ENCODE measurements at places on chromosomes 11 and 22.

DNA sequence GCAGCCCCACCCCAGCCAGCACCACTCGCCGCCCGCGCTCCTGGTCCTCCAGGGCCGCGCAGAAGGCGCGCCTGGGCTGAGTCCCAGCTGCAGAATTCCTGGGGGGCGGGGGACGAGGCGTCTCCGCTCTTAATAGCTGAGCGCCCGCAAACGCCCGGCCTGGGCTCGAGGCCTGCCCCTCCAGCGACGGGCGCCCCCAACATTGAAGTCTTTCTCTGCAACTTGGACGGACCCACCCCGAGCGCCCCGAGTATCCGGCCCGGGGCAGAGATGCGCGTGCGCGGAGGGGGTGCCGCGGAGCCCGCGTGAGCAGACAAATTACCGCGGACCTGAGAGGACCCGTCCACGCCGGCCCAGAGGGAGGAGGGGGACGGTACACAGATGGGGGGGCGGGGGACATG, 6.7 kb upstream of the SYT7 start:
- no peak for DNase-seq

GRCh38 chr11:35558513-35558912, 33.1 kb upstream of the PAMR1 start:
- DNase-seq = no peak

DNA sequence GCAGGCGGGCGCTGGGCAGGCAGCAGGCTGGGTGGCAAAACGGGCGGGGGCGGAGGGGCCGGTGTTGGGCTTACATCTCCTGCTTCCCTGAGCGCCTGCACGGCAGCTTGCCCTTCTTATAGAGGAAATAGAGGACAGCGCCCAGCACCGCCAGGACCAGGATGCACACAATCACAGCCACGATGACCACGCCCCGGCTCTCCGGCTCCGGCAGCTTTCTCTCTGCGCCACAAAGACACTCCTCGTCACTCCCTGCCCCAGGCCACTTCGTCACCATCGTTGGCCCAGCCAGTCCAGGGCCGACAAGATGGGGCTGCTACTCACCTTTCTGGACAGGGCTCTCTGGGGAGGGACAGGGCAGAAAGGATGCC, 6.3 kb downstream of the MCAM start:
- no peak for DNase-seq

DNA sequence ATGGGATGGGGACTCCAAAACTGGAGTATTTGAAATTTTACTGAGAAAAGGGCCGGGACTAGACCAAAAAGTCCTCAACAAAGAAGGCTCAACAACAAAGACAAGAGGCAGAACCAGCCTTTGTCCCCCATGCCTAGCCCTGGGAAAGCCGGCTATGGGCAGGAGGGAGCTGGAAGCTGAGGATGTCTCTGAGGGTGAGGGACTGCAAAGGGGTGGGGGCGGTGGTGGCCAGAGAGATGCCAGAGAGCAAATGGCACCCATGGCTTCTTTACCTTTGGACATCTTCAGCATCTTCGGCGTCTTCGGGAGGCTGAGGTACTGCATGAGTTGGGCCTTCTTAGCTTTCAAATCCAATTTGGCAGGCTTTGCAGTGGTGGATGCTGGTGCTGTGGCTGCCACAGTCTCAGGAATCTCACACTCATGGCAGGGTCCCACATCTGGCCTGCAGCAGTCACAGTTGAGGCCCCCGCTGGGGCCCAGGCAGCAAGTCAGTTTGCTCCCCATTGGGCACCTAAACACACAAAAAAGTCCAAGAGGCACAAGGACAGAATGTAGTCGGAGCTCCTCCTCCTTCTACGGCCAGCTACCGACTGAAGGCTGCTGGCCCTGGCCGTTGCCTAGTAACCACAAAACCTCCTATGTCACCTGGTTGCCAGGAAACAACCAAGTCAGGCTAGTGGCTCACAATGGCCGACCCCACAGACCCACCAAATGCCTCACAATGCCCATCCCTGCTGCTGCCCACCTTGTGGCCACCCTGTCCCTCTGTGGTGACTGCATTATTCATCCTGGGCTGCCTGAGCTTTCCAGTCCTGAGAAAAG, at the start of gene C22orf42:
Gene C22orf42 (minus strand): TSS at position 592 of the 822 bp plus-strand sequence. CDS start 88 bp downstream, at position 504.
- DNase-seq = no peak

DNA sequence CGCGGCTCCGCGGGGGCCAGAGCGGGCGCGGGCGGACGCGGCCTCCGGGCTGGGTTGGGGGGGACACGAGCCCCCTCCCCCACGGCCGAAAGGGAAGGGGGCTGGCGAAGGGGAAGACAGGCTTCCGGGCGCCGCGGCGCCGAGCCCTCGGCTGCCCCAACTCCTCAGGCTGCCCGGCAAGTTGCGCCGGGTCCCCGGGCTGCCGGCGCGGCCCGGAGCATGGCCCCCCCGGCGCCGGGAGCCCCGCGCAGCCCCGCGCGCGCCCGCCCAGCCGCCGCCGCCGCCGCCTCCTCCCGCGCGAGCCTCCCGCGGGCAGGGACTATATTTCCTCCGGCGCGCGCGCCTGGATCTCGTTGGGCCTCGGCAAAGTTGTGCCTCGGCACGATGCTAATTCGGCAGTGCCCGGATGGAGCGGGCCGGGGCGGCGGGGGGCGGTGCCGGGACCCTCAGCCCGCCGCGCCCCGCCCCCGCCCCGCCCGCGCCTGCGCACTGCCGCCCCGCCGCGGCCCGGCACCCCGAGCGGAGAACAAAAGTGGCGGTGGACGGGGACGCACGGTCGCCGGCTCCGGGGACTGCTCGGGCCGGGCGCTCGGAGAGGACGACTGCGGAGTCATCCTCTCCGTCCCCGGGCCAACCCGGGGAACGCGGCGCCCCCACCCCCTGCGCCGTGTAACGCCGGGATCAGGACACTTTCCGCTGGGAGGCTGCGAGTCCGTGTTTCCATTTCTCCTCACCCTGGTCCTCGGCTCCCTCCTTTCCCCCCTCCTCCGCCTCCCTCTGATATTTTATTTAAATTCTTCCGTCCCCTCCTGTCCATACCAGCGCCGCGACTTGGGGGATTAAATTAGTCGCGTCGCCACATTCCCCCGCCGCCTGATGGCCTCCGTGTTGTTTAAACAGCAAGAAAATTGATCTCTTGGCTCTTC, at the start of gene PHF21B:
Gene PHF21B (minus strand): TSS at position 400 of the 926 bp plus-strand sequence. CDS start 456 bp downstream, outside the sequence.
- DNase-seq = no peak

DNA sequence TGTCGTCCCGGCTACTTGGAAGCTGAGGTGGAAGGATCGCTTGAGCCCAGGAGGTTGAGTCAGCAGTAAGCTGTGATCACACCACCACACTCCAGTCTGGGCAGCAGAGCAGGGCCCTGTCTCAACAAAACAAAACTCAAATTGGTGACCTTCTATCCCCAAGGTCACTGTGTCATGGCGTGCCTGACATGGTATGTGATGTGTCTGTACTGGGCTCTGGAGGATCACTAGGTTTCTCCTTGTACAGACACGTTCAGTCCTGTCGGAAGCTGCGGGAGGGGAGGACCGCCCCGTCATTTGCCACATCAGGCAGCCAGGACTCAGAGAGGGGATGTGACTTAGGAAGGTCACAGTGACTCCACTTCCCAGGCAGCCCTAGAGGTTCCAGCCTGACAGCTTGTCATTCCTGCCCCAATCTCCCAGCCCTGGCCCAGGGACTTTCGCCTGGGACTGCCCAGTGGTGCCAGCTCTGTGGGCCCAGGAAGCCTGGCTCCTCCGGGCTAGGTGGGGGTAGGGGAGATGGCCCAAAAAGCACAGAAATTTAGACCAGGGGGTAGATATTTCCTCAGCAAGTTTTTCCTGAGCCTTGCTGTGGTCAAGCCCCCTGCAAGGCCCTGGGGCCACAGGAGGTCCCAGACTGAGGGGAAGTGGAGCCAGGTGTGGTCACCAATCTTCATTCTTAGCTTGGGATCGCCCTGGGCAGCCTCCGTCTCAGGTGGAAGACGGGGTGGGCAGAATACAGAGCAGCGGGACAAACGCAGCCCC, 53.2 kb downstream of the TRIOBP start:
- no peak for DNase-seq

- no peak for DNase-seq
Observed at GRCh38 chr11:115598257-115598901, 94.2 kb upstream of the CADM1 start.

- no peak for DNase-seq
Observed at GRCh38 chr11:109043315-109043714, 378.4 kb downstream of the DDX10 start.

- DNase-seq = no peak
Observed at GRCh38 chr11:19890308-19890707, 177.7 kb downstream of the NAV2 start.

DNA sequence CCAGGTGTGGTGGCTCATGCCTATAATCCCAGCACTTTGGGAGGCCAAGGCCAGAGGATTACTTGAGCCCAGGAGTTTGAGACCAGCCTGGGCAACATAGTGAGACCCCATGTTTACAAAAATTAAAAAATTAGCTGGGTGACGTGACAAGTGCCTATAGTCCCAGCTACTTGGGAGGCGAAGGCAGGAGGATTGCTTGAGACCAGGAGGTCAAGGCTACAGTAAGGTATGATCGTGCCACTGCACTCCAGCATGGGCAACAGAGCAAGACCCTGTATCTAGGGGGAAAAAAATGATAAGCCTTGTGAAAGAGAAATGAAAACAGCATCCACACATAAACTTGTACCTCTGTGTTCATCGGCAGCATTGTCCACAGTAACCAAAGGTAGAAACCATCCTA, 8.1 kb upstream of the CCND1 start:
- DNase-seq = no peak

- DNase-seq = no peak
Observed at GRCh38 chr22:19882446-19883381, 28.0 kb upstream of the GNB1L start.

DNA sequence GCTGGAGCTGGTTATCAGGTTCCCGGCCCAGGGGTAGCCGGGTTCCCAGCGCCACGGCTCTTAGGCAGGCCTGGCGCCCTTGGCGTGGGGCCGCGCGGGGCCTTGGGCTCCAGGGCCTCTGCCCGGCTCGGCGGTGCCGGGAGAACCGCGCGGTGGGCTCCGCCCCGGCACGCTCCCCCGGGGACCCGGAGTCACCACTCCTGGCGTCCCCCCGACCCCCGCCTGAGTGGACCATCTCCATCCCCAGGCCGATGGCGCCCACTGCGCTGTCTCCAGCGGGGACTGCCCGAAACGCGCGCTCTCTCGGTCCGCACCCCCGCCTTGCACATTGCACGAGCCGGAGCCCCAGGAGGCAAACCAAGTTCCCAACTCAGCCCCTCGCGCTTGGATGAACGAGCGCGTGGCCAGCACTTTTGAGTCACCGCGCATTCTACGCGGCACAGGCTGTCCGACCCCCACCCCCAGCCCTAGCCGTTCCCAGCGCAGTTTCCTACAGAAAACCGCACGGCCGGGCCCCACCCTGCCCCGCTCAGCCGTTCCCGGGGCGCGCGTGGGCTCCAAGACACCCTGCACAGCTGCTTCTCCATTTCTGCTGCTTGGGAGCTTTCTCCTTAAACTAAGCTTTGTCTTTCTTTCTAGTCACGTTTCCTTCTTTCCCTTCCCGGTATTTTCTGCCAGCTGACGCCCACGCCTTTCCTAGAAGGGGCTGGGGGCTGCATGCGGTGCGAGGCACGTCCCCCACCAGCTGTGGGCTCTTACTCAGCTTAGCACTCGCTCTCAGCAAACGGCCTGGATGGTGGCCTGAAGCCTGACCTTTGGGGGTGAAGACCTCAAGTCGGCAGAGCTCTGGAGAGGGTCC, 650 bp upstream of the CHID1 start:
- no peak for DNase-seq

GRCh38 chr11:67275606-67276409, 9.5 kb downstream of the GRK2 start:
- DNase-seq = no peak

- no peak for DNase-seq
Observed at GRCh38 chr11:82907371-82907770, 5.8 kb downstream of the DDIAS start.

DNA sequence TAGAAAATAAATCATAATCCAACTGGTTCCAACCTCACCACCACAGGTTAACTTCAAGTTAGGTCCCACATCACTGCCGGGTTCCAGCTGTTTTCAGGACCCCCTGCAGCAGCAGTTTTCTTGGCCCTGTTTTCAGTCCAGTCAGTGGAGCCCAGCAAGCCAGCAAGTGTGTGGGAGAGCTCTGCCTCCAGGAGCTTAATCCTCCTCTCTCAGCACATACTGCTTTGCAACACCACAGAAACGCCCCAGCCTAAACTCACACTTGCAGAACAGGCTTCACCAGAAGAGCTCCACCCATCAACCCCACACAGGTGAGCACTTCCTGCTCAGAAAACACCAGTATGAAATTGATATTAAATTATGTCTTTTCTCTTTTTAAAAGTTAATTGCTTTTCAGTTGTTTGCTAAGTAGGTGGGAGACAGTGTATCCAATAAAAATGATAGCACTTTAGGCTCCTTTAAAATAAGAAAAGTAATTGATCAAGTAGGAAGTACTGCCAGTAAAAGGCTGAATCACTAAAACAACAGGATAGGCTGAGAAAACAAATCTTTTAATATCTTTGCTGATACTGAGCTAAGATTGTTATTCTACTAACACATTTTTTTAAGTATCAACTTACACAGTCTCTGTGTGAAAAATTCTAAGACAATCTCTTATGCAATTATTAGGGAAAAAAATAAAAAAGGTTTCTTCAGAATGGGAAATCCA, 81.5 kb upstream of the TP53AIP1 start:
- no peak for DNase-seq

GRCh38 chr11:61969838-61970662, 2.6 kb upstream of the FTH1 start:
- no peak for DNase-seq

- no peak for DNase-seq
Observed at GRCh38 chr11:84740050-84740449, 887.1 kb downstream of the DLG2 start.

DNA sequence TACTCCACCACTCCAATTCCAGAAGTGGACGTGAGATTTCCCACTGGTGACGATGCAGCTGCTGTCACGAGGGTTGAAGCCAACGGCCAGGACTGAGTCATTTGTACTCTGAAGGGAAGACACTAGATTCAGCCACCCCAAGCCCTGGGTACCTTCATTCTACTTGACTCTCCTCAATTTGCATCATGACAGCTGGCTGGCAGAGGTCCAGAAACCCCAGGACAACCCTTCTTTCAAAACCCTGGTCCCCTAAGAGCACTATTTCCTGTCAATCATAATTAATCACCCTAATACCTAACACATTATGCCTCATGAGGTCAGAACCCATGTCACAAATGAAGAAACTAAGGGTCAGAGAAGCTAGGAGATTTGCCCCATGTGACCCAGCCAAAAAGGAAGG, 4.9 kb downstream of the EML3 start:
- no peak for DNase-seq

DNA sequence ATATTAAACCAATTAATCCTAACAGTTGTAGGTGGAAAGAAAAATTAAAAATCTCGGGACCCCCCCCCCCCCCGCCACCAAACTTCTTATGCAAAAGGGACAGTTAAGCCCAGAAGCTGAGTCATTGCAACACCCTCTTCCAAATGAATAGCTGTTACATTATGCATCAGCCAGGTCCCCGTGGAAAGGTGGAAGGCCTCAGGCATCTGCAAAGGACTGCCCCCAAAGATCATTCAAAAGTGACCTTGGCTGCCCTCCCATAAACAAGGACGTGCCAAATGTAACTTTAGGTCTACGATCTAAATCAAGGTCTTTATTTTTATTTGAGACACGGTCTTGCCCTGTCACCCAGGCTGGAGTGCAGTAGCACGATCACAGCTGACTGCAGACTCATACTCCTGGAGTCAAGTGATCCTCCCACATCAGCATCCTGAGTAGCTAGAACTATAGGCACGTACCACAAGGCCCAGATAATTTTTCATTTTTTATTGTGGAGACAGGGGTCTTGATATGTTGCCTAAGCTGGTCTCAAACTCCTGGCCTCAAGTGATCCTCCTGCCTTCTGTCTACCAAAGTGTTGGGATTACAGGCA, 22.8 kb downstream of the SYN3 start:
- no peak for DNase-seq

All from activated CD4-positive, CD25-positive, alpha-beta regulatory T cell treated with anti-CD3 and anti-CD28 coated beads, Interleukin-2, amount 50 U/mL, for 72 hours (primary cell).